ENCODE measurements at places on chromosomes 6 and 20.

GRCh38 chr20:32966881-32967781 lies 37.1 kb downstream of the SUN5 start:
- DNase-seq: peak; percentile 69

DNA sequence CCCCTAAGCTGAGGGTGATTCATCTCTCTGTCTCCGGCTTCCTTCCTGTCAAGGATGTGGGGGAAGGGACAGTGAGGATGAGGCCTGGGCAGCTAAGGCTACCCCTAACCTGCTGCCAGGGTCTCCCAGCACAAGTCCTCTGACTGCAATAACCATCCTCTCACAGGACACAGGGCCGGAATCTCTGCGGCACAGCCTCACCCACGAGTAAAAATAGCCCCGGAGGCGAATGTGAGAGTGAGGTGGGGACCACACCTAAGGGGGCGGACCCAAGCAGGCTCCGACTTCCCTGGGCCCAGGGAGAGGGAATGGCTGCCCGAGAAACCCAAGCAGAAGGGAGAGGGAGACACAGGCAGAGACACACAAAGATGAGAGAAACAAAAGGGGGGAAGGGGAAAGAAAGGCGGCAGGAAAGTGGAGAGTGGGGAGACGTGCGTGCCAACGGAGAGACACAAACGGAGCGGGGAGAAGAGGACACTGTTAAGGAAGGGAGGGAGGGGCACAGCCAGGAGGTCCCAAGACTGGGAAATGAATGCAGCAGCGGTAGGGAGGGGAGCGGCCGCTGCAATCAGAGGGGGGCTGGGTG lies 1.4 kb downstream of the CLIC1 start:
- DNase-seq: peak; percentile 81

DNA sequence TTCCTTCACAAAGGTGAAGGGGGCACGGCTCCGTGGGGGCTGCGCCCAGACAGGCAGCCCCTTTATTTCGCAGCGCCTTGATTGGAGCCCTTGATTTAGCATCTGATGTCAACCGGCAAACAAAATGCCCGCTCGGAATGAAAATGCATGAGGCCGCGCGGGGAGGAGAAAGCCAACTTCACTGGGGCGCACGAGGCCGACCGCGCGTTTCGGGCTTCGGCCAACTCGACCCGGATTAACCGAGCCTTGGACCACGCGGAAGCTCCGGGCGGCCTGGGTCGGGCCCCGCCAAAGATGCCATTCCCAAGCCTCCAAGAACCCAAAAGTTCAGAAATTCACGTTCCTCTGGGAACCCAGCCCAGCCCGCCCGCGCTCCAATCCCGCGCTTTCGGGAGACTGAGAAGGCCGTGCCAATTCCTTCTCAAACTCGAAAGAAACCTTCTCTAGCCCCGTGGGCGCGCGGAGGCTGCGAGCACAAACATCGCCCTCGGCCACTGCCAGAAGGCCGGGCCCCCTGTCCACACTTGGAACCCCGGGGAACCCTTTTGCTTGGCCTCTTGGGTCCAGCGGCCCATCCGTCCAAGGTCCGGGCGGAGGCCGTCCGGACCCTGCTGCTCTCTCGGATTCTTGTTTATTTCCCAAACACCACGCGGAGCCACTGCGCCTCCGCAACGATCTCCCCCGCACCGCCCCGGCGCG lies 879 bp upstream of the INSM1 start:
- no peak for DNase-seq

GRCh38 chr6:81894306-81894705 lies 141.8 kb upstream of the TENT5A start:
- DNase-seq: no peak

DNA sequence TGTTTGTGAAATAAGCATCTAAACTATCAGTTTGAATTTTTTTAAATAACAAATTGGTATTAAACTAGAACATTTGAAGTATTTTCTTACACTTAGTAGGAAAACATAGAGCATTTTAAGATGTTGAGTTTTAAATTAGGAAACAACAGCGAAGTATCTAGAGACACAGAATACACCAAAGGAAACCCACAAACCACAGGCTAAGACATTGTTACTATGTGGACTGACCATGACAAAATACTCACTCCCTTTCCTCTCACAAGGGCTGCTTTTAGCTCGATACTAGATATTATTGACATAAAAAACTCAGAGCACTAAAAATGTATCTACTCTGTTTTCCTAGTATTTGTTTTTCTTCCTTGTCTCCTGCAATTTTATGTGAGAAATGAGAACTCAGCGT lies 266.0 kb upstream of the CITED2 start:
- no peak for DNase-seq

DNA sequence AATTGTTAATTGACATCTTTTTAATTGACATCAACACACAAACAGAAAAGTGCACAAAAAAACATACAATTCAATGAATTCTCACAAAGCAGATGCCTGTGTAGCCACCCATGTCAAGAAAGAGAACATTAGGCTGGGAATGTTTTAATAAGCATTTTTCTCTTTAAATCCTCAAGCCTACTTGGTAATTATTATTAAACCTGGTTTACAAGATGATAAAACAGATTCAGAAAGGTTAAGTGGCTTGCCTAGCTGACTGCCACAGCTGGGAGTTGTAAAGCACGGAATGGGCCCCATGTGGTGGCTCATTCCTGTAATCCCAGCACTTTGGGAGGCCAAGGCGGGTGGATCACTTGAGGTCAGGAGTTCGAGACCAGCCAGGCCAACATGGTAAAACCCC lies 90.0 kb upstream of the AKAP12 start:
- no peak for DNase-seq

DNA sequence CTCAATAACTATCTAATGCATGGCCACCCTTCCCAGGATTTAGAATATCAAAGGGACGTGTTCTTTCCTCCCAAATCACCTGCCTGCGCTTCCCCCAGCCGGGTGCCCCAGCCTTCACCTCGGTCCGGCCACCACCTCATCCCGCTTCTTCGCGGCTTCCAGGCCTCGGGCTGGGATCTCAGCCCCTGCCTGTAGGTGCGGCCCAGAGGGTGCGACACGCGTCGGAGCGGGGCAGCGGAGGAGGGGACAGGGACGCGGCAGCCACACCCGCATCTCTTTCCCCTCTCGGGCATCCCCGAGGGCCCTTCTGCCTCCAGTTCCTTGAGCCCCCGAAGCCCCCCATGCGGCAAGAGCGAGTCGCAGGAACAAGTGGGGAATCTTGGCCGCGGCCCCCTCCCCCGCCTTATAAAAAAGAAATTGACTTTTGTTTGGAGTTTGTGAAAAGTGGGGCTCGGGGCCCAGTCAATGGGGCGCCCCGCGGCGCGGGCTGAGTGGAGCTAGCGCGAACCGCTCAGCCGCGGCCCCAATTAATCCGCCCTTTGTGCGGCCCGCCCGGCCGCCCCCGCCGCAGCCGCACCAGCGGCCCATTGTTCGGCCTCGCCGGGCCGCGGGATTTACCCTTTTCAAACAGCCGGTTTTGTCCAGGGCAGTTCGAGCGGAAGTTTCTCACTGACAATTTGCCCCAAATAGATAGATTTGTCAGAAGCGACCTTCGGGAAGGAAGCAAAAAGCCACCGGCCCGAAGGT lies 8.4 kb upstream of the NR2E1 start:
- no peak for DNase-seq

- DNase-seq: no peak
Observed at GRCh38 chr20:48052475-48052835, 267.2 kb upstream of the SULF2 start.

GRCh38 chr6:41523915-41524633 lies 22.1 kb upstream of the FOXP4 start:
- DNase-seq: no peak

DNA sequence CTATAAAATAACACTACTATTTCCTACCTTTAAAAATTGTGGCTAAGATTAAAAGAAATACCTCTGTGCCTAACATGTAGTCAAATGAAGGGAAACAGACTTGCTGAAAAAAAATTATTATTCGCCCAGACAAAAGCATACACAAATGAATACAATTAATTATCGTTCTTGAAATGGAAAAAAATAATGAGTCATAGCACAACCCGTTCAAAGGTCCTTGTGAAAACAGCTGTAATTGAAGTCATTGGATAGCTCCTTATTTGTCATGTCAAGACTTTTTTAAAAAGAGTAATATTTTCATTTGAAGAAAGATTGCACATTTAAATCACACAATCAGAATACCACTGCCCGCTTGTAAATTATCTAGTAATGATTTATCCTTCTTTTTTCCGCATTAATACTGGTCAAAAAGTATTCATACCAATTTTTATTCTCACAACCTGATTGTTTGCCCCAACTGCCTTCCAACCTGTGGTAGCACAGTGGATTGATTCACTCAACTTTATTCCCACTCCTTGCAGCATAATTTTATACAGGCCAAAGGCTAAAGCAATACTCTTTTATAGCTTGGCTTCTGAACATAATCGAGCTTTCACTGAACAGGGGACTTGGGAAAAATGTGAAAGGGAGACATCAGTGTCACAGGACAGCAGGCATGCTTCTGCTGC lies 655.2 kb upstream of the MAP3K7 start:
- no peak for DNase-seq

DNA sequence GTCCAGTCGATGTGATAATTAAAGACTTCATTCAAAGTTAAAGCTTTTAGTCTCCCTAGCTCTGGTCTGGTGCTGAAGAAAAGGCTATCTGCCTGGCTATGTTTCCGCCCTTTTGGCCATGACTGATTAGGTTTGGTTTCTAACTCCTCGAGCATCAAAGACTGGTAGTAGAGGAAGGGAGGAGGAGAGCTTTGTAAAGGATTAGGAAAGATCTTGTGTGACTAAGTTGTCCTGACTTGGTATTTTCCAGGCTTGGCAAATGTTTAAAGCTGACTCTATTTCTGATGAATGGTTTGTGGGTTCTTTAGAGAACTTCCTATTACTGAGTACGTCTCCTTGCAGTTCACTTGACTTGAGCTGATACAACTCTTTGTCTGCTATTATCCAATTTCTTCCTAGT lies 312.9 kb downstream of the GJA1 start:
- DNase-seq: no peak

DNA sequence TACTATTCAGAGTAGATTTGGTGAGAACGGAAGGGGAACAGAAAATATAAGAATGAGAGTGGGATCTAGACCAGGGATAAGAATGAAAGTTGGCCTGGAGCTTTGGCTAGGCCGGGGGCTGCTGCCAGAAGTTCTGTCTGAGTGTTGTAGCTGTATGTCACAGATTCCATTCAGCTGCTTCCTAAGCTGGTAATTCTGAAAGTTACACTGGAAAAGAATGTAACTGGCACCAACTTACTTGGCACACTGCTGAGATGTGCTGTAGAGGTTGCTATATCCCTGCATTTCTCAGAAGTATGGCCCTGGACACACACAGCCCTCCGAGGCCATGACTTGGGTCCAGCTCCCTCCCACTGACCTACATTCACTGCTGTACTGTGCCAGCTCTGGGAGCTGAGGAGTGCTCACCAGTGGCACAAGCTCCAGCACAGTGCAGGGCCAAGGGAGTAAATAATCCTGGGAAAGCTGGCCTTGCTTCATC lies 25.8 kb upstream of the TMEM217 start:
- DNase-seq: no peak

- no peak for DNase-seq
Observed at GRCh38 chr6:11211254-11211653, 21.2 kb downstream of the NEDD9 start.

DNA sequence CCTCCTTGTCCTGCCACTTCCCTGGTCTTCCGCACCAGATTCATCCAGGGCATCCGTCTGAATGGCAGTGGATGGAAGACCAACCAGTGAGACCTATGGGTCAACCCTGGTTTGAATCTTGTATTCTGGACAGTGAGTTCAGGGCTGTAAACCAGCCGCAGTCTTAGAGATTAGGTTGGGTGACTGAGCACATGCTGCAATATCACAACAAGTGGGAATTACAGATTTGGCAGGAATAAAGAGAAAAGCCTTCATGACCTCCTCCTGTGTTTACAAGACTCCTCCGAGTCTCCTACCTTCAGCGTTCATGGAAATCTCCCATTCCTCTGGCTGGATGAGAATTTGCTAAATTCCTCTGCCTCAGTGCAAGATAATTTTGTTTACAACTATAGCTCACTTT lies 9.9 kb downstream of the ECI2 start:
- no peak for DNase-seq

GRCh38 chr6:121540210-121540609 lies 104.8 kb downstream of the GJA1 start:
- DNase-seq: no peak
